AG04449 (cell line): ENCODE measurements at places on chromosomes 13 and 19.
A peak's percentile ranks its signal among the peaks of the same experiment; 100 is the strongest.

GRCh38 chr13:113952151-113952982 is 21.5 kb downstream of the C13orf46 start:
- DNase-seq, result no peak

- no peak for DNase-seq
Observed at GRCh38 chr13:19591864-19592263, 30.5 kb upstream of the TPTE2 start.

DNA sequence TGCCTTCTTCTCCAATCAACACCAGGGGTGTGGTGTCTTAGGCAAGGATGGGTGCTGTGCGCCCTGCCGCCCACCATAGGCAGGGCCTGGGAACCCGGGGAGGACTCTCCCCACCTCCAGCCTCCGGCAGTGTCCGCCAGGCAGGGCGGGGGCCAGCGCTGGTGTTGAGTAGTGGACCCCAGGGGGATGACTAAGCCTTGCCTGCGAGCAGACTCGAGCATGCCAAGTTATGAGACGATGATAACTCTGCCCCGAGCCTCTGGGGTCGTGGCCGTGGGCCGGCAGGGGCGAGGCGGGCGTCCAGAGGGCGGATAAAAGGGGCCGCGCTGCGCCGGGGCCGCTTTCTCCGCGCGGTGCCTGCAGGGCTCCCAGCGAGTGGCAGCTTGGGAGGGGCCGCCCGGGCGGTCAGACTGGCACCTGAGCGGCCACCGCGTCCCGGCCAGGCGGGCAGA is at the start of gene MEDAG:
Gene MEDAG, plus strand, starts transcription at position 340 of the 452 bp plus-strand sequence. CDS start 245 bp downstream, outside the sequence.
- no peak for DNase-seq

- DNase-seq, result no peak
Observed at GRCh38 chr19:19278315-19278714, 5.2 kb upstream of the TM6SF2 start.

- no peak for DNase-seq
Observed at GRCh38 chr13:51916962-51917361, 55.2 kb downstream of the CCDC70 start.

DNA sequence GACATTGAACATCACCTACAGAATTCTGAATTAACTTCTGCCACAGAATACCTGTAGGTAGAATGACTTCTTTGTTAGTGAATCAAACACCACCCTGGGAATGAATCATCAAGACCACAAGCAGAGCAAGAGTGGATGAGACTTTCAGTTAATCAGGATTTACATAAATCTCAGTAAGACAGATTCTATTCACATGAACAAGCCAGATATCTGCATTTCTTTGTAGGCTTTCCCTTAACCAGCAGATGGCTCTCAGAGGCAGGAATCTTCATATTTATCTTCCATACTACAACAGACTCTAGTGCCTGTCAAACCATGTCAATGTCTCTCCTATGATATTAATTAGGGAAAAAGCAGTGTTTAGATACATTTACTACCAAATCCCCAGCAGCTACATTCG is 412.1 kb downstream of the KLF12 start:
- DNase-seq, result no peak

DNA sequence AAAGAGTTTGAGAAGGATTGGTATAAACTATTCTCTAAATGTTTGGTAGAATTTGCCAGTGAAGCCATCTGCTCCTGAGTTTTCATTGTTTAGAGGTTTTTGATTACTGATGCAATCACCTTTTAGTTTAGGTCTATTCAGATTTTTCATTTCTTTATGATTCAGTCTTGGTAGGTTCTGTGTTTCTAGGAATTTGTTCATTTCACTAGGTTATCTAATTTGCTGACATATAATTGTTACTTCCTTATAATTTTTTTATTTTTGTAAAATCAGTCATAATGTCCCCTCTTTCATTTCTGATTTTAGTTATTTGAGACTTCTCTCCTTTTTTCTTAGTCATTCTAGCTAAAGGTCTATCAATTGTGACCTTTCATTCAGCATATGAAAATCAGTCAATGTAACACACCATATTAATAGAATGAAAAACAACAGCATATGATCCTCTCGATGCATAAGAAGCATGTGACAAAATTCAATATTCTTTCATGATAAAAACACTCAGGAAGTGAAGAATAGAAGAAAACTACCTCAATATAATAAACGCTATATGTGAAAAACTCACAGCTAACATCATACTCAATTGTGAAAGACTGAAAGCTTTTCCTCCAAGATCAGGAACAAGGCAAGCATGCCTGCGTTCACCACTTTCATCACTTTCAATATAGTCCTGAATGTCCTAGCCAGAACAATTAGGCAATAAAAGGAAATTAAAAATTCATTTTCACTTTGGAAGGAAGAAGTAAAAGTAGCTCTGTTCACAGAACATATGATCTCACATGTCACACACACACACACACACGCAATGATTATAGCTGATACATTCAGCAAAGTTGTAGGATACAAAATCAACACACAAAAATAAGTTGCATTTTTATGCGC is 149.1 kb downstream of the COG6 start:
- no peak for DNase-seq

GRCh38 chr13:20191311-20192157 is 1.2 kb downstream of the GJB2 start:
- DNase-seq, result no peak

DNA sequence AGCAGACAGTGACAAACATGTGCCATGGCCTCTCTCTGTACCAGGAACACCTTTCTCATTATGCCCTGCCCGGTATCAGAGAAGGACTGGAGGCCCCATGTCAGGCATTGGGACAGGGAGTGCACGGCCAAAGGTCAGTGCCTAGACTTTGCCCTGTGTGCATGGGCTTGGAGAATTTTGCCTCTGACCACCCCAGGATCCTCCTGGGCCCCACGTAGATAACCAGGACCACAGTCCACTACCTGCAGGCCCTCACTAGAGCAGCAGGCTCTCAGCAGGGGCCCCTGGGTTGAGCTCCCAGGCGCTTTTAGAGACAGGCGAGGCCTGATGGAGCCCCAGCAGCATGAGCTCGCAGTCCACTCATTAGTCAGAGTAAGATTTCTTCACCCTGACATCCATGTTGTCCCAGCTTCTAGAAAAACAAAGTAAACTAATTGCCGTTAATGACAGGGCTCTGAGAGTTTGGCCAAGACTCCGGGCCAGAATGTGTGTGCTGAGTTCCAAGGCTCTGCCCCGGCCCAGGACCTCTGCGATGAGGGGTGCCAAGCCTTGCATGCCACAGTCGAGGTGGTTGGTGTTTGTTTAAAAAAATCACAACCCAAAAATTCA is 42.7 kb downstream of the CAPN12 start:
- no peak for DNase-seq

- peak; percentile 71 for DNase-seq
Observed at GRCh38 chr13:65597839-65598818, 1632.0 kb downstream of the PCDH9 start.

DNA sequence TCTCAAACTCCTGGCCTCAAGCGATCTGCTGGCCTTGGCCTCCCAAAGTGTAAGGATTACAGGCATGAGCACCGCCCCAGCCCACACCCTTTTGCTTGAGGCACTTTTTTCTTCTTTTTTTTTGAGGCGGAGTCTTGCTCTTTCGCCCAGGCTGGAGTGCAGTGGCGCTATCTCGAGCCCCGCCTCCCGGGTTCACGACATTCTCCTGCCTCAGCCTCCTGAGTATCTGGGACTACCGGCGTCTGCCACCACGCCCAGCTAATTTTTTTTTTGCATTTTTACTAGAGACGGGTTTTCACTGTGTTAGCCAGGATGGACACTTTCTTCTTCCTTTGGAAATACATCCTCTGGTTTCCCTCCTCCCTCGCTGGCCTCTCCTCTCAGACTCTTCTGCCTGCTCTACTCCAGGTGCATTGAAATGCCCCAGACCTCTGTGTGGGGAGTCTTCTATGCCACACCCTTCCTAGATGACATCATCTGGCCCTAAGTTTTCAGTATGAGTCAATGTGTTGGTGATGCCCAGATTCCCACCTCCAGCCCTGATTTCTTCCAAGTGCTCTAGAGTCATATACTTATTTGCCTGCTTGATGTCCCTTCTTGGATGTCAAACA is 20.7 kb upstream of the TPT1 start:
- no peak for DNase-seq

- DNase-seq, result no peak
Observed at GRCh38 chr13:42086582-42086981, 38.1 kb downstream of the DGKH start.

- no peak for DNase-seq
Observed at GRCh38 chr13:50318887-50319286, 303.6 kb downstream of the KCNRG start.

- DNase-seq, result no peak
Observed at GRCh38 chr19:3658004-3658869, 31.6 kb upstream of the CACTIN start.

- no peak for DNase-seq
Observed at GRCh38 chr13:69279213-69279612, 828.4 kb upstream of the ATXN8OS start.

GRCh38 chr19:30631033-30631370 is 258.8 kb downstream of the ZNF536 start:
- no peak for DNase-seq

GRCh38 chr13:96141032-96141431 is 51.1 kb downstream of the HS6ST3 start:
- DNase-seq, result peak; percentile 2

- no peak for DNase-seq
Observed at GRCh38 chr19:3398114-3398899, 31.9 kb downstream of the NFIC start.
